Muscle of arm (tissue), 14 donors: ENCODE measurements at places on chromosomes 4 and X. TPM values are rescaled to one million over a fixed set of nuclear protein-coding genes. Genes with fewer than 3 reads are reported as not detected.
A peak's percentile ranks its signal among the peaks of the same experiment; 100 is the strongest.

DNA sequence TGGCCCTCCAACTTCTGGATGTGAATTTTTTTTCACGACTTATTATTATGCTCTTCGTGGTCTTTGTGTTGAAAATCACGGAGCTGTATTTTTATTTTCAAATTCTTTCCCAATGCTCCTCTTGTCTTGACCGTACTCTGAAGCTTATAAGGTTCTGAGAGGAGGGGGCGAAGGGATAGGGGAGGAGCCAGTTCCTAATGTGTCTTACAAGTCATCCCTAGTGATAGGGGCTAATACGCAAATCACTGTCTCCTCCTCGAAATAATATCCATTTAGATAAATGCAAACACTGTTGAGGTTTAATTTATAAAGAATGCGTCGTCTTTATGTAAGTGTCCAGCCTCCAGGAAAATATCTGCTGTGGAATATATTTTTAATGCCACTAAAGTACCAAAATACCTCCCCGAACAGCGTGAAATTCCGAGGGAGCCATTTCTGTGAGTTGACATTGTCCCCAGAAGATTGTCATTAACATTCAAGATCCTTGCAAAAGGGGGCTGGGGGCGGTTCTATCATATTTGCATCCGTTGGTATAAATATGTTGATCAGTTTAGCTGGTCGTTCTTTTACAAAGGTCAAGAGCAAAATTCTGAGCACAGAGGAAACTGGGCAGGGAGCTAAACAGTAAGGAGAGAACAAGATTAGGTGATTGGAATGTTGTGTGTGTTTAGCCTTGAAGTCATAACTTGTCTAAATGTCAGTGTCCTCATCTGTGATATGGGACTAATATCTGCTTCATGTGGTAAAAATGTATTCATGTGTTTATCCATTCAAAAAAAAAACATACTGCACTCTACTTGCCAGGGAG is 3.7 kb upstream of the FAT1 start:
- no peak for DNase-seq

DNA sequence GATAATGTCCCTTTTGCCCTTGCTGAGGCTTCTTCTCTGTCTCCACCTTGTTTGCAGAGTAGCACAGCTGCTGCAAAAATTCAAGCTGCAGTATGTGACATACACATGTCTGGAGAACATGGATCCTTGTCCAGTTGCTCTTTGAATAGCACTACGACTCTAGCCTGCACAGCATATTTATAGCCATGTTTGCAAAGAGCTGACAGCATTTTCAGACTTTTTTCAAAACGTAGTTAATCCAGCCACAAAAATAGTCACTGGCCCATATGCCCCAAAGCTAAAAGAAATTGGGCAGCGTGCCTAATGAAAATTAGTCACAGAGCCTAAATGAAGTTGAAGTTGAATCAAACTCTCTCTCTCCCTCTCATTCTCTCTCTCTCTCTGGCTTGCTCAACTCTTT is 17.5 kb downstream of the SLC16A2 start:
- no peak for DNase-seq

DNA sequence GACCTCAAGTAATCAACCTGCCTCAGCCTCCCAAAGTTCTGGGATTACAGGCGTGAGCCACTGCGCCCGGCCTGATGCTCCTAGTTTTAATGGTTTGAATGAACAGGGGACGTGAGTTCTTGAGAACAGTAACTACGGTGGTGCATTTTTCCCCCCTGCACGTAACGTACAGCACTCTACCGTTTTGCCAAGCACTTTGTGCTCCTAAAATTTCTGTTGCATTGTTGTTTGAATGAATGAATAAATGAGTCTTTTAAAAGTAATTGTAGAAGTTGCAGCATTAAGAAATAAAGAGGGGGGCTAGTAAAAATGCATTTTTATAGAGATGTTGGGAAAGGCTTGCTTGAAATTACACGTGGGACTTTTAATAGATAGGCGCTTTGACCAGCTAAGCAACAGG is at the start of gene RPA4:
TSS of gene RPA4 (plus strand) at position 301 of the 400 bp plus-strand sequence. CDS start 403 bp downstream, outside the sequence.
- no peak for DNase-seq

Gene WDR13
- polyA plus RNA-seq = 85.1 TPM

GRCh38 chr4:109908731-109909130 is 4.0 kb upstream of the EGF start:
- no peak for DNase-seq

Gene STPG2
- polyA plus RNA-seq = not detected

DNA sequence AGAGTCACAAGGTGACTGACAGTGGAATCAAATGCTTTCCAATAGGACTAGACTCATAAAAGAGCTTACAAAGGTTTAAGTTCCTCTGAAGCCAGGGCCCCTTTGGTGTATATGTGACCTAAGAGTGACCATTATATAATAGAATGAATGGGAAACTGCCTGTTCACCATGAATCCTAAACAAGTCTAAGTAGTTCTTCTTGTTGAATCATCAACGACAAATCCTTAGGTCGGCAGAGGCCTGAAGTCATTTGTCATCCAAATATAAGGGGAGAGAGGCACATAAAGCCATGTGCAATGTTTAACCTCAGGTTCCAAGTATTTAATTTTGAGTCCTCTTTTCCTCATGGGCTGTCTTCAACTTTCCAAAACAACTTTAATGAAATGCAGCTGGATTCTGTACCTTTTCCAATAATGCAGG is 122.4 kb downstream of the RASL11B start:
- DNase-seq = peak; percentile 62

Gene S100G
- polyA plus RNA-seq = not detected

Gene SMIM31
- not detected for polyA plus RNA-seq

DNA sequence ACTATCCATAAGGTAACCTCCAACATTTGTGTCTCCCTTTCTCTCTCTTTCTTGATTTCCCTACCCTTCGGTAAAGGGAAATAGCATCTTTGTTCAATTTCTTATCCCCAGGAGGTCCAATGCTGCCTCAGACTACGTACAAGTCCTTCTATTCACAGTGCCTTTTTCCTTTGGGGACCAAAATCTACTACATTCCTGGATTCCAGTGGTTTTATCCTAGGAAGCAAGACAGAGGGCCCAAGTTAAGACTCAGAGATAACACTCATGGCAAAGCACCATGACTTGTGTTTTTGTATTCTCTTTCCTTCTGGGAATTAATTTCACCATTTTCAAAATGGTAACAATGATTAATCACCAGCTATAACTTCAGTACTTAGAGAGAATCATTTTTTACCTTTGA is 10.6 kb downstream of the G3BP2 start:
- DNase-seq = no peak

DNA sequence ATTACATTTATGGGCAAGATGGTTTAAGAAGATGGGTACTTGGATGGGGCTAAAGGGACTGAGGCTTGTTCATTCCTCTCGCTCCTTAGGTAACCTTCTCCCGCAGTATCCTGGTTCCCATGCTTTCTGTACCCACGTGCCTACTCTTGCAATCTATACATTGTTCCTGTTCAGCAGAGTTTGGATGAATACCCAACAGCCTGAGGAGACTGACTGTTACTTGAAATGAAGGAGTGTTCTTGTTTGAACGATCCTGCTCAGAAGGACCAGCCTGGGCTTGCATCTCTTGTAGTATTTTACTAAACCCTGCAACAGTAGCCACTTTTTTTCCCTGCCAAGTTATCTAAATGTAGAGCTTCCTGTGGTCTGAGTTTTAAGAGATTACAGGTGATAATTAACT is 33.7 kb upstream of the ADH6 start:
- DNase-seq = no peak

DNA sequence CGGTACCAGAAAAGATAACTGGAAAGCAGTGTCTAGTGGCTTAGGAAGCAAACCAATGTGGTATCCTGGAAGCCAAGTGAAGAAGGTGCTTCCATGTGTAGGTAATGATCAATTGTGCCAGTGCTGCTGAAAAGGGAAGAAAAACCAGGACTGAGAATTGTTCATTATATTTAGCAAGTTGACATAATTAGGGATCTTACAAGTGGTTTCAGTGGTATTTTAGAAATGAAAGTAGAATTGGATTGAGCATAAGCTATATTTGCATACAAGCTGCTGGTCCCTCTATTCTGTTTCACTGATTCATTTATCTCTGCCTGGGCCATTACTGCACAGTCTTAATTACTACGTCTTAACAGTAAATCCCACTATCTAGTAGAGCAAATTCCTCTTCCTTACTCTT is 32.3 kb downstream of the PRDM8 start:
- no peak for DNase-seq

DNA sequence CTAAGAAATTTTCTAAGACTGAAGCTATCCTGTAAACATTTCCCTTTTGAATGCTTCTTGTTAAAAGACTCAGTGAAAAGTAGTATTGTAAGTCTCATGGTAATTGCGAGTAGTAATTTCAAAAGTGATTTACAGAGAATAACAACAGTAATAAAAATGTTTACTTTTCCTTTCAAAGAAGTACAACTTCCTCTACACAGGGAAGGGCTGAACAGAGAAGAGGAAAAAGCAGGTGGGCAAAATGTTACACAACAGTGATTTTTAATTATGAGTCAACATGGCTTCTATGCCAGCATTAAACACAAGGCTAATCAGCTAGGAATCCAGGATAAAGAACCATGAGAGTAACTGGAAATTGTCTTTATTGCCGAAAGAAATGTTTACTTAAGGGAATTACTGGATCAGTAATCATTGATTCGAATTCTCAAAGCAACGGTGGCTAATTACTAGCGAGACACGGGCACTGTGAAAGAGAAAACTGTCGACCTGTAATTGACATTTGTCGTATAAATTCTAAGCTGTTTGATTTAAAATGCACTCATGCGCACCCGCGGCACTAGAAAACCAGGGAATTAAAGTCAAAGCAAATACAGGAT is 15.4 kb downstream of the UTP3 start:
- DNase-seq = no peak

DNA sequence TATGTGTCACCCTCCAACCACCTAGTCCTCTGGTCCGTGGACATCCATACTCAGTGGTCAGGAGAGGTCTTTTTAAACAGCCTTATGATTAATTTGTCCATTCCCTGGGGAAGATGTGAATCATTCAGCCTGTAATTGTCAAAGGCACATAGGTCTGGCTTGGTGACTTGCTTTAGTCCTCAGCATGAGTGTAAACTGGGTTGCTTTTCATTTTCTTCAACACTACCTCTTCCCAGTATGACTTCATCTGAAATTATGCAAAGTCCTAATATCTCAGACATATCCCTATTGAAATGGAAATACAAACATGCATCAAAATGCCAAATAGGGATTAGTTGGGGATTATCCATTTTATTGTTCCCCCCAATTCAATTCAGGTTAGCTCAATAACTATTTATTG is 208.3 kb upstream of the AMOT start:
- DNase-seq = no peak
